Activated CD4-positive, alpha-beta memory T cell treated with anti-CD3 and anti-CD28 coated beads, Interleukin-2, amount 10 ng/mL, durations not matched to agents 7 days and 5 days (primary cell): ENCODE measurements at places on chromosomes 3 and 15.
A peak's percentile ranks its signal among the peaks of the same experiment; 100 is the strongest.

GRCh38 chr3:180294282-180295027 lies 257.7 kb upstream of the PEX5L start:
- H3K27ac ChIP-seq: no peak overlapping the region
- no peak overlapping the region for H3K4me3 ChIP-seq
- H3K27me3 ChIP-seq: no peaks in the 10 kb centered on the region

DNA sequence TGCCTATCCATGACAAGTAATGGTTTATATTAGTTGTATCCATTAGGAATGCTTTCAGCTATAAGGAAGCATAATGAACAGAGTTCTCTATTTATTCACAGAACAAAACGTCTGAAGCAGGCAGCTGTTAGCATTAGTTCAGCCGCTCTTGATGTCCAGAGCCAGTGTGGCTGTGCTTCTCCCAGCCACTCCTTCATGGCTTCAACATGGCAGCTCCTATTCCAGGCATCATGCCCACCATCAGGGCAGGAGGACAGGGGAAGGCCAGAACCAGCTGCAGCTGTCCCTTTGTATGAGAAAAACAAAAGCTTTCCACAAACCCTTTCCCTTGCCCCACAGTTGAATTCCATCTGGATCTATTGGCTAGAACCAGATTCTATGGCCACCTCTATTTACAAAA lies 12.9 kb upstream of the SNRK start:
- H3K4me1 ChIP-seq: peaks cover 3% of the 10 kb centered on the region
- H3K36me3 ChIP-seq: no peaks in the 10 kb centered on the region
- no peak overlapping the region for H3K27ac ChIP-seq
- H3K27me3 ChIP-seq: peaks cover 5% of the 10 kb centered on the region

DNA sequence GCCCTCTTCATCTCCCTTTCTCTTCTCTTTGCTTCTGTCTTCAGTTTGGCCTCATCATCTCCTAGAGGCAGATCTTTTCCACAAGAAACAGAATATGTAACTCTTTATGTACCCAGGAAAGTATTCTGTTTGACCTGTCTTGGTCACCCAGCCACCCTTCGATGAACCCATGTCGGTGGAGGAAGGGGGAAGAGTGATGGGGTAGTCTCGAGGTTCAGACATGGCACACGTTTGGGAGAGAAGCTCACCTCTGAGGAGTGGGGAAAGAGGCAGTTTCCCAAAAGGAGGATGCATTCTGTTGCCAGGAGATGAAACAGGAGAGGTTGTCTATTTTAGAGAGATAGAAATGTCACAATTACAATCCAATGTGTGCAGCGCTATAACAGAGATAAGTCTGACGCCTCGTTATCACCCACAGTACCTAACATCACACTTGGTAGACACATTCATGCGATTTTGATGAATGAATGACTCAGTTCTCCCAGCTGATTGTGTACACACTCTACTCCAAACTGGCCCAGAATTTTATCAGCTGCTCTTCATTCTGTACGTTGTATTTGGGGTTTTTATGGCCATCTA lies 722 bp upstream of the CCDC50 start:
- H3K27ac ChIP-seq: peak overlapping the region; percentile 29
- DNase-seq: no peak
- peak overlapping the region; percentile 45 for H3K4me3 ChIP-seq
- peaks cover 21% of the 10 kb centered on the region for H3K4me1 ChIP-seq
- H3K27me3 ChIP-seq: peaks cover 17% of the 10 kb centered on the region

DNA sequence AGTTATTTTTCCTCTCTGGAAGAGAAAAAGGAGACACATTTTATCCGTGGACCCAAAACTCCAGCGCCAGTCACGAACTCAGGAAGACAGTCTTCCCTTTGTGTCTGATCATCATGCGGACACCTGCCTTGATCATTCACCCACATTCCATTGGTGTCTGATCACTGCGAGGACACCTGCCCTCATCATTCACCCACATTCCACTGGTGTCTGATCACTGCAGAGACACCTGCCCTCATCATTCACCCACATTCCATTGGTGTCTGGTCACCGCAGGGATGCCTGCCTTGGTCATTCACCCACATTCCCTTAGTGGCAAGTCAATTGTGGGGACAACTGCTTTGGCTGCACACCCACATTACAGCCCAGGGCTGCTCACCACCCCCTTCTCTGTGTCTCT lies 148.9 kb downstream of the ROBO1 start:
- no peak overlapping the region for H3K4me3 ChIP-seq
- H3K36me3 ChIP-seq: no peaks in the 10 kb centered on the region
- H3K27ac ChIP-seq: no peak overlapping the region

DNA sequence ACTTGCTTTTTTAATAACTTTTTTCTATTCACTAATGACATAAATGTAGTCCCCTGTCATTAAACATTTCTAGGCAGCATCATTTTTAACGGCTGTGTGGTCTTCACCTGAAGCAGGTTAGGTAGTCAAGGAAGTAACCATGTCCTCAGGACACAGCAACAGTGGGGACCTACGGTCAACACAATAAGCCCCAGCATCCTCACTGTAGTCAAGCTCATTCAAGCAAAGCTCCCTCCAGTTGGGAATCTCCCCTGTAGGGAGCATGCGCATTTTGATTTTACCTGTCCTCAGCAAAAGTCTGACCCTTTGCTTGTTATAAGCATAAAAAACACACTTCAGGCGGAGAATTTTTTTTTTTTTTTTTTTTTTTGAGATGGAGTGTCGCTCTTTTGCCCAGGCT lies 151.4 kb downstream of the SHQ1 start:
- no peak for DNase-seq
- no peak overlapping the region for H3K27ac ChIP-seq
- H3K4me3 ChIP-seq: no peak overlapping the region
- H3K27me3 ChIP-seq: no peaks in the 10 kb centered on the region

- H3K36me3 ChIP-seq: peaks cover 22% of the 10 kb centered on the region
- H3K4me1 ChIP-seq: peaks cover 18% of the 10 kb centered on the region
- no peak for DNase-seq
- no peak overlapping the region for H3K4me3 ChIP-seq
- H3K27ac ChIP-seq: no peak overlapping the region
Measured at GRCh38 chr3:131047582-131047981, 20.9 kb downstream of the NEK11 start.

DNA sequence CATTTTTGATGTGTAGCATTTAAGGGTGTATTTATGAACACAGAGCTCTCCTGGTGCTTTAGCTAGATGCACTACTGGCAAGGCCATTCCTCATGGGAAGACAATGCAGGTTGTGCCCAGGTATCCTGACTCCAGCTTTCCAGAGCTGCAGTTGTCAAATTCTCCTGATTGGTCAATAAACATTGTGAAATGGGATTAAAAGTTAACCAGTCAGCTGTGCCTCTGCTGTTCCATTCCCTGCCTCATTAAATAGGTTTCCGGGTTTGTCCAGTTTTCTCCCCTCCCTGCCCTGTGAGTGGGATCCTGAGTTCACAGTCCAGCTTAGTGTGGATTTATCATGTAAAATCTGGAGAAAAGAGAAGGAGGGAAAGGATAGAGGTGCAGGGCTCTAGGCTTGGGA lies 207.3 kb downstream of the SQOR start:
- no peaks in the 10 kb centered on the region for H3K4me1 ChIP-seq
- DNase-seq: no peak
- H3K4me3 ChIP-seq: no peak overlapping the region
- H3K36me3 ChIP-seq: no peaks in the 10 kb centered on the region
- H3K27ac ChIP-seq: no peak overlapping the region

DNA sequence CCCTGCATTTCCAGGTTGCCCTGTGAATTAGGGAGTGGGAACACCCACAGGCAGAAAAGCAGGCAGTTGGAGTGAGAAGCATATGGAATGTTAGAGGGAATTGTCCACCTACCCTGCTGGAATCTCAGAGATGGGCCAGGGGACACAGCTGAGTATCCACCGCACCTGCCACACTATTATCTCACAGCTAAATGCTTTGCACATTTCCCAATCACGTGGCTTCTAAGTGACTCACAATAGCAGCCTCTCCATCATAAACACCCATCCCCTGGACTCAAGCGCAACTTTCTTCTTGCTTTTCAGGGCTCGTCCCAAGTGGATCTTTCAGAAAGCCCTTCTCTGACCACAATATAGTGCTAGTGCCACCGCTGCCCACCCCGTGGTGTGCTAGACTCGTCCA lies 389.0 kb upstream of the LMCD1 start:
- no peak overlapping the region for H3K27ac ChIP-seq
- H3K27me3 ChIP-seq: no peaks in the 10 kb centered on the region
- DNase-seq: no peak
- no peak overlapping the region for H3K4me3 ChIP-seq

DNA sequence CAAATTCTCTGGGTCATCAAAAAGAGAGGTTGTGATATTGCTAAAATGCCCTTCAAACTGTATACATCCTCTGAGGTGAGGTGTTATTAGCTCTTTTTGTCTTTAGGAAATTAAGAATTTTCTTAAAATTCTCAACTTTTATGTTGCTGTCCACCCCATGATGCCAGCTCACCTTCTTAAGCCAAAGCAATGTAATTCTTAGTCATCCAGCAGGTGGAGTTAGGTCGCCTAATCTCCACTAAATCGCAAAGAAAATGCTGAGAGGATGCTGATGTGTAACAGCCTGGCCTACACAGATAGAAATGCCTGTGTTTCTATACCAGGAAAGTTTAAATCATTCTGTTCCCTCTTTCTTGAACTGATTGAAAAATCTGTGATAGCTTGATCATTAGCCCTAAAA lies 770.2 kb upstream of the ALCAM start:
- no peaks in the 10 kb centered on the region for H3K36me3 ChIP-seq
- no peaks in the 10 kb centered on the region for H3K4me1 ChIP-seq
- H3K27me3 ChIP-seq: peaks cover 2% of the 10 kb centered on the region
- no peak overlapping the region for H3K4me3 ChIP-seq
- no peak overlapping the region for H3K27ac ChIP-seq
- DNase-seq: no peak

- no peak overlapping the region for H3K27ac ChIP-seq
Measured at GRCh38 chr15:91983729-91984340, 130.3 kb downstream of the SLCO3A1 start.

- H3K27me3 ChIP-seq: peaks cover 2% of the 10 kb centered on the region
- peaks cover 8% of the 10 kb centered on the region for H3K36me3 ChIP-seq
- no peak overlapping the region for H3K4me3 ChIP-seq
- H3K4me1 ChIP-seq: peaks cover 16% of the 10 kb centered on the region
- no peak overlapping the region for H3K27ac ChIP-seq
- DNase-seq: peak; percentile 52
Measured at GRCh38 chr3:108662142-108662738, 72.7 kb downstream of the DZIP3 start.

- peaks cover 10% of the 10 kb centered on the region for H3K4me1 ChIP-seq
- H3K27me3 ChIP-seq: no peaks in the 10 kb centered on the region
- no peak overlapping the region for H3K4me3 ChIP-seq
- no peaks in the 10 kb centered on the region for H3K36me3 ChIP-seq
Measured at GRCh38 chr3:72722930-72723726, 125.1 kb downstream of the SHQ1 start.

DNA sequence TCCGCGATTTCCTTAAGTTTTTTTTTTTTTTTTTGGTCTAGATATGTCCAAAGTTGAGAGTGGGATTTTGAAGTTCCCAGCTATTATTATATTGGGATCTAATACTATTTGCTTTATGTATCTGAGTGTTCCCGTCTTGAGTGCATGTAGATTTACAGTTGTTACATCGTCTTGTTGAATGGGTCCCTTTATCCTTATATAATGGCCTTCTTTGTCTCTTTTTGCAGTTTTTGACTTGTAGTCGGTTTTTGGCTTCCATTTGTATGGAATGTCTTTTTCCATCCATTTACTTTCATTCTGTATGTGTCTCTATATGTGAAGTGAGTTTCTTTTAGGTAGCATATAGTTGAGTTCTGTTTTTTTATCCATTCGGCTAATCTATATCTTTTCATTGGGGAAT lies 35.6 kb downstream of the CRYBG3 start:
- no peaks in the 10 kb centered on the region for H3K27me3 ChIP-seq
- no peaks in the 10 kb centered on the region for H3K4me1 ChIP-seq
- H3K36me3 ChIP-seq: peaks cover 15% of the 10 kb centered on the region
- no peak overlapping the region for H3K4me3 ChIP-seq

DNA sequence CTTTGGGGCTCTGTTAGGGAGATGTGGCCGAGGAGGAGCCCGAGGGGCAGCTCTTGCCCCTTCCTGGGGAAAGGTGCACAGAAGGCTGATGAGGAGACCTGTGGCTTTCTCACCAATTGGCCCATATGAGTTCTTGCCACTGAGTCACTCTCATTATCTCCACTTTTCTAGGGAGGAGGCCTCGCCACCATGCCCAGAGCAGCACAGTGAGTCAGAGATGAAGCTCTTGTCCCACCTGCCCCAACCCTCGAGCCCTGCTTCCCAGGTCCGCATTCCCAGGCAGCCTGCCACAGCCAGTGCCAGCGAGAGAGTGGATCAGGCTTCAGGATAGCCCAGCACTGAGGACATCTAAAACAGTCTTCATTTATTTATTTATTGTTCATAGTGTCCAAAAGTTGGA lies 53.5 kb downstream of the AMOTL2 start:
- H3K4me3 ChIP-seq: no peak overlapping the region
- peaks cover 23% of the 10 kb centered on the region for H3K27me3 ChIP-seq
- no peaks in the 10 kb centered on the region for H3K4me1 ChIP-seq

- H3K36me3 ChIP-seq: no peaks in the 10 kb centered on the region
- H3K4me1 ChIP-seq: no peaks in the 10 kb centered on the region
- no peak overlapping the region for H3K4me3 ChIP-seq
- no peak for DNase-seq
Measured at GRCh38 chr3:40800343-40800742, 275.6 kb downstream of the ZNF621 start.

GRCh38 chr3:135268941-135269532 lies 474.0 kb downstream of the EPHB1 start:
- no peaks in the 10 kb centered on the region for H3K36me3 ChIP-seq
- no peak for DNase-seq
- no peaks in the 10 kb centered on the region for H3K27me3 ChIP-seq

- H3K27me3 ChIP-seq: no peaks in the 10 kb centered on the region
- H3K36me3 ChIP-seq: no peaks in the 10 kb centered on the region
- no peak overlapping the region for H3K27ac ChIP-seq
- H3K4me1 ChIP-seq: no peaks in the 10 kb centered on the region
Measured at GRCh38 chr3:118108769-118109168, 925.9 kb downstream of the IGSF11 start.

- no peak for DNase-seq
- no peaks in the 10 kb centered on the region for H3K27me3 ChIP-seq
- no peak overlapping the region for H3K4me3 ChIP-seq
- no peaks in the 10 kb centered on the region for H3K36me3 ChIP-seq
- H3K4me1 ChIP-seq: no peaks in the 10 kb centered on the region
- H3K27ac ChIP-seq: no peak overlapping the region
Measured at GRCh38 chr3:13839726-13840340, 40.0 kb downstream of the WNT7A start.

DNA sequence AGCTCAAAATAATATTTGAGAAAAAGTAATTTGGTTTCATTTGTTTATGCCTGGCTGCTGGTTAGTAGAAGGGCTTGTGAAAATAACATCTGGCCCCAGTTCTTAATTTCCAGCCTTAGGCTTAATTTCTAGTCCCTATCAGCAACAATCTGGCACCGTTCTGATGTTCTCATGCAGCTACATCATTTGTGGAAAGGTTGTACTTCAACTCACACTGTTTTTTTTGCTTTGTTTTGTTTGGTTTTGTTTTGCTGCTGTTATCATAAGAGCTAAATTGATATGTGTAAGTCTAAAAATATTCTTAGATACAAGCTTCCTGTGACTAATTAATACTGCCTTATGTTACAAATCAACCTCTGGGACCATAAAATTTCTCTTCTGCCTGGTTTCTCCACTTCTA lies 8.9 kb downstream of the CPA3 start:
- peaks cover 7% of the 10 kb centered on the region for H3K27me3 ChIP-seq
- no peak overlapping the region for H3K27ac ChIP-seq
- no peaks in the 10 kb centered on the region for H3K4me1 ChIP-seq
- no peaks in the 10 kb centered on the region for H3K36me3 ChIP-seq
